ENCODE measurements at places on chromosomes 1 and 21.
A peak's percentile ranks its signal among the peaks of the same experiment; 100 is the strongest.

DNA sequence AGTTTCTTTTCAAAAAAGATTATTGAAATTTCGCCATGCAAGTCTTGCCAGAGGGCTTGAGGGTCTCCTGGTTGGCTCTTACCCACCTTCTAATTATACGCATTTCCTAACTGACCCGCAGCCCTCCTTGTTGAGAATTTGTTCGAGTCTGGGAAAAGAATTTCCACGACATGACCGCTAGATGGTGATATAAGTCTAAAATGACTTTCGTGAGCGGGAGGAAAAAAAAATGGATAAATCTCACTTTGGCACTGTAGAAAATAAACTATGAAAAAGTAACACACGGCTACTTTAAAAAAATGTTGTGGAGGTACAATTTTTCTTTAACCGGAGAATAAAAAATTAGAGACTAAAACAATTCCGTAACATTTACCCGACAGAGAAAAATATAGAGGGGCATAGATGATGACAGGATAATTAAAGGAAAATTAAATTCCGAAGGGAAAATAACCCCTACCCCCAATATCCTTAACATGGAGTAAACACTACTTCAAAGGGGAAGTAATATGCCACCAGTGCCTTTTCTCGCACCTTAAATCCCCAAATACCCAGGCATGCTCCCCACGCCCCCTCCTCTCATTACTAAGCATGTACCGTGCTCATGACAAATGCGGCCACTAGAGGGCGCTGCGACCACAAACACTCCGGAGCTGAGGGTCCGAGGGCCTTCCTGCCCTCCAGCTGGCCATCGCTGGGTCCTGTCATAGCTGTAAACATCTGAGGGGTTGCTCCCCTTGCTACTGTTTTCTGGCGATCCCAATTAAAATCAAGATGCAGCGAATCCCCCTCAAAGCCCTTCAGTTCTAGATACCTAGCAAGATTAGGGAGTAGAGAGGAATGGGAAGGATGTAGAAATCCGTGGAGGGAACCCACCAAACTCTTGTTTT, 266.9 kb downstream of the ASTN1 start:
- DNase-seq = peak; percentile 21

GRCh38 chr1:172837816-172838679, 179.1 kb downstream of the FASLG start:
- DNase-seq = no peak

GRCh38 chr1:26570287-26570686, 40.7 kb downstream of the RPS6KA1 start:
- DNase-seq = no peak

- no peak for DNase-seq
Observed at GRCh38 chr1:159827549-159827948, 876 bp downstream of the SLAMF8 start.

GRCh38 chr1:34009340-34009985, 145.6 kb downstream of the HMGB4 start:
- no peak for DNase-seq

DNA sequence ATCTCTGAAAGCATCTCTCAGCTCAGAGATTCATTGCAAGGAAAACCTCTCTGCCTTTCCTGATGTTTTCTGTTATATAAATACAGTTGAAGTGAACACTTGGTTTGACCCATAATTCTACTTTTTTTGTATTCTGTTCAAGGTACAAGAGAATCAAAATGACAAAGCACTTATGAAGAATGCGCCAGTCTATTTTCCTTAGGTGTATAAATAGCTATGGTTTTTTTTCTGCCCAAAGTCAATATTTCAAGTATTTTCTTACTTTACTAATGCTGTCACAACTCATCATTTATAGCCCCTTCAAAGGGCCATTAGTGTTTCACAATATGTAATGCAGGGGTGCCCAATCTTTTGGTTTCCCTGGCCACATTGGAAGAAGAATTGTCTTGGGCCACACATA, 142.5 kb upstream of the C1orf105 start:
- no peak for DNase-seq

GRCh38 chr1:30319765-30320580, 403.4 kb downstream of the MATN1 start:
- DNase-seq = peak; percentile 27

DNA sequence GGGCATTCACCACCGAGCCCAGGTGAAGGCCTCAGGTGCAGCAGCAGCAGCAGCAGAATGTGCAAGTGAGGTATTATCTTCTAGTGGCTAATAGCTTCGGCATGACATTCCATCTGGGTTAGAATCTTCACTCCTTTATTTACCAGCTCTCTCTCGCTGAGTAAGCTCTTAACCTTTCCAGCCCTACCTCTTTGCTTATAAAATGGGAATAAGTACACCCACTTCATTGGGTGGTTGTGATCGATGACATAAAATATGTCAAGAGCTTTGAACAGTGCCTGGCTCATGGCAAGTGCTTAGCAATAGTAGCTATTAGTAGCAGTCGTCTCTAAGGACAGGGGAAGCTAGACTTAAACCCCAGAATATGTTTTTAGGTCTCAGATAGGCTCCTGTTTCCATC, 149.5 kb downstream of the NOS1AP start:
- no peak for DNase-seq

GRCh38 chr1:96999191-96999590, 277.6 kb downstream of the PTBP2 start:
- DNase-seq = no peak

DNA sequence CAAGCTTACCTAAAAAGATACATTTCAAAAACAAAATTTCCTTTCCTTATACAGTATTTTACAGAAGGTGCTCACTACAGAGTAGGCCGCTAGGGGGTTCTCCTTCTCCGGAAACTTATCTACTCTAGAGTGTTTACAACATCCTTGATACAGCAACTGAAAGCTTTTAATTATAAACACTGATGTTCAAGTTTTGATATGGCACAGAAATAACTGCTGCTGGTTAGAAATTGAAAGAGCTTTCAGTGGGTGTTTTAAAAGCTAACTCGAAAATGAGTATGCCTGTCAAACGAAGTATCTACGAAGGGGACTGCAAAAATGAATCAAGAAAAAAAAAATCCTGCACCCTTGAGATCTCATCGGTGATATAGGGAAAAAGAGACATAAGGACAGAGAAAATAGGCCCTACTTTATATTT, 1.0 kb downstream of the YOD1 start:
- peak; percentile 65 for DNase-seq

DNA sequence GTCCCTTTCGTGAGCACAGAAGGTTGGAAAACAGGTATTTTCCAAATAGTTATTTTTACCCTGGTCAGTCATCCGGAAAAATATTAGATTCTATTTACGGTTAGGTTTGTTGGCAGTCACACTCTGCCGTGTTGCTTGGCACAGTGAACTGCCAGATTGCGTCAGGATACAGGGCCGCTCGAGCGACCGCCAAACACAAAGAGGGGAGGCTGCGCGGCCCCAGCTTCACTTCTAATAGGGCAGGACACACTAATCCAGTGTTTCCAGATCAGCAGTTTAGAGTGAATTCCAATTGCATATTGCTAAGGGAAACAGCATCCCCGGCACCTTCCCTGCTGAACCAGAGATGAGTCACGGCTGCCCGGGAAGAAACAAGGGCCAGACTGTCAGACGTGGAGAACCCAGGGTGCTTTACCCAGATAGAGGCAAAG, 22.9 kb downstream of the UMODL1 start:
- no peak for DNase-seq

- DNase-seq = no peak
Observed at GRCh38 chr1:35432231-35432630, 125.0 kb downstream of the KIAA0319L start.

DNA sequence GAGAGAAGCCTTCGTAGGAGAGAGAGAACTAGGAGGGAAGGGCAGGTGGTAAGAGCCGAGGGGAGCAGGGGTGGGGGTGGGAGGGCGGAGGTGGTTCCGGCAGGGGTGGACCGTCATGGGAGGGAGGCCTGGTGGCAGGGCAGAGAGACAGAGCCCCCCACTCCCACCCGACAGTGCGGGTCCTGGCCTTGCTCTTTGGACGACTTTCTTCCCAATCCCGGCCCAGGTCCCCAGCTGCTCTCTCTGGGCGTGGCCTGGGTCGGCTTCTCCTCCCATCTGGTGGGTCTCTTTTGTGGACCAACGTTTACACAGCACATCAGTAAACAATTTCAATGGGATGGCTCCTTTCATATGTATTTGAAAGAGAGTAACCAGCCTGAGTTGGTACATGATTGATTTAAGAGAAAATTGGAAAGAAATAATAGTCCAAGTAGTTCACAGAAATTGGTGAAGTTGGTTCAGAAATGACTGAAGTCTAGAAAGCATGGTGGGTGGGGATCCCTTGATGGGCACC, 56.9 kb downstream of the LDLRAD2 start:
- no peak for DNase-seq

GRCh38 chr1:68276448-68276847, 44.1 kb upstream of the WLS start:
- no peak for DNase-seq

DNA sequence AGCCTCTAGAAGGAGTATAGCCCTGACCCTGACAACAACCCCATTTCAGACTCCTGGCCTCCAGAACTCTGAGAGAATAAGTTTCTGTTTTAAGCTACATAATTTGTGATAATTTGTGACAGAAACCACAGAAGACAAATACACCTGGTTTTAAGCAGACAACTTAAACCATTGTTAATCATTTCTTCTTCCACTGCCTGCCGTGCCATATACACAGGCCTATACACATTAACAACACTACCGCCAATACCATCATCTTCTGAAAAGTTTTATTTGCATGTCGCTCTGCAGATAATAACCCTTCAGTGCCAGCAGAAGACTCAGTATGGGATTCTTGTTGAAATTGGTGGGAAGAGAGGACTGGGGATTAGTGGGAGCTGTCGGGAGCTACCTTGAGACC, 39.9 kb upstream of the KRTAP19-8 start:
- DNase-seq = no peak

DNA sequence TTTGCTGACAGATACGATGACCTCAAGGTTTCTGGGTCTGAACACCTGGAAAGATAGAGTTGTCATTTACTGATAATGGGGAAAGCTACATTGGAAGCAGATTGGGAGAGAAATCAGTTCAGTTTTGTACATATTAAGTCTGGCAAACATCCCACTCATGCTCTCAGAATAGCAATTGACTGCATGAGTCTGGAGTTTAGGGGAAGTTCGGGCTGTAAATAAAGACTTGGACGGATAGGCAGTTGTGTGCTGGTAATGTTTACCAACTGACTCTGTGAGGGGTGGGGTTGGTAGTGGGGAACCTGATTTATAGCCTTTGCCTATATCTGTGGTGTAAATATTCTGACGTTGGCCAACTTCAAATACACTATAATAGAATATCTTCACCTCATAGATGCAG, 4.0 kb downstream of the H6PD start:
- DNase-seq = no peak

DNA sequence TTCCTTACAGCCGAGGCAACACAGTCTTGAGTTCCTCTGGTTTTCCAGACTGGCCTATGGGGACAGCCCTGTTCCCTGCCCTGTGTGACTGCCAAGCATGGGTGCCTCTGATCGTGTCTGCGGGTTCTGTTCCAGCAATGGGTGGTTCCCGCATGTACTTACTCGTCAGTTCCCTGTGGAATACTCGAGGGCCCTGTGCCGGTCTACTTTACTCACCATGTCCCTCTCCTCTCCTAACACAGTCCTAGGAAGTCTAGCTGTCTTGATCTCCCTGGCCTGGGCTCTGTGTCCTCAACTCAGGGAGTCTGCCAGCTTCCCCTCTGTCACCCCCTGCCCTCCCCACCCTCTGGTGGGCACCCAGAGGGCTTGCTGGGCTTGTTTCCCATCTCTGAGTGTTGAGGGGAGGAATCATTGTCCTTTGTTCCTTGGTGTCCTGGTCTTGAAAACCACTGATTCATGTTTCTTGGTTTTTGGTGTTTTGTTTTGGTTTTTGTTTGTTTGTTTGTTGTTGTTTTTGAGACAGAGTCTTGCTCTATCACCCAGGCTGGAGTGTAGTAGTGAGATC, 36.0 kb downstream of the TRAPPC10 start:
- no peak for DNase-seq

- DNase-seq = no peak
Observed at GRCh38 chr1:101667761-101668160, 329.0 kb downstream of the OLFM3 start.

DNA sequence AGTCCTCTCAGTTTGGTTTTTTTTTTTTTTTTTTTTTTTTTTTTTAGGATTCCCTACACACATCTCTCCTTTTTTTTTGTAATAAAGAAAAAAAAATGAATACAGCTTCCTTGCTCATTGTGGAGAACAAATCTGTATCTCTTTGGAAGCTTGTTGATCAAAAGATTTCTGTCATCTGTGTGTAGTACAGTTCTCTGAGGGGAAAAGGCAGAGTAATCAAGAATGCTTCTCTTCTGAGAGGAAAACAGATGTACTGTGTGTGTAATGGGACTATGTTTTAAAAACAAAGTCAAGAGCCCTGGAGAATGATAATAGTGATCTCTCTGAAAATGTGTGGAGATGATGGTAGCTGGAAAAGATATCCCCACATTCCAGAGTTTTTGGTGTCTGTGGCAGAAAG, 16.5 kb upstream of the ROR1 start:
- no peak for DNase-seq

DNA sequence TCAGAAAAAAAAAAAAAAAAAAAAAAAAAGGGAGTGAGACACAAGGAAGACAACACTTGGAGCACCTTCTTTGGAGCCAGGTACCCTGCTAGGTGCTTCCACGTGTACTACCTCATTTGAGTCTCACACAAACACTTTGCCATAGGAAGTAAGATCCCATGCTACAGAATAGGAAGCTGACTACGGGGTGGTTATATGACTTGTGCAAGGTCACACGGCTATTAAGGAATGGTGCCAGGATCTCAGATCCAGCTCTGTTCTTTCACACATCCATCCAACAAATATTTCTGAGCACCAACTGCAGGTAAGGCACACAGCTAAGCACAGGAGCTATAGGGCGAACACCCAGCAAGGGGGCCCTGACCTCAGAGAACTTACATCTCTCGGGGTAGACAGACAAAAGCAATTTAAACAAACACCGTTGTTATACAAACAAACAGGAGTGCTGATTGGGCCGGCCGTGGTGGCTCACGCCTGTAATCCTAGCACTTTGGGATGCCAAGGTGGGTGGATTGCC, 22.4 kb downstream of the PTAFR start:
- no peak for DNase-seq

DNA sequence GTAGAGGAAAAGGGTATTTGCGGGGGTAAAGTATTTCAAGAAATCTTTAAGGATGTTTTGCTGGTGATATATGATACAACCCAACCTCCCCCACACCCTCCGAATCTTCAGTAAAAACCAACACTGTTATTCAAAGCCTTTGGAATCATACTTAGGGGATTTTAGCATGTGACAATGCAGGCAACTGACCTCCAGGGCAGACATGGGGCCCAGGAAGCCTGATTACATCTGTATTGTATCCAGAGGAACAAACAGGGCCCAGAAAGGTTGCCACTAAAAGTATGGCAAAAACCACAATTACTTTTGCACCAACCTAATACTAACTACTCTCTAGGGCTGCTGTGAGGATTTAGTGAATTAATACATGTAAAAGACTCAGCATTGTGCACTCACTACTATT, 43.9 kb upstream of the CNN3 start:
- no peak for DNase-seq

GRCh38 chr1:66302815-66303214, 231.1 kb upstream of the SGIP1 start:
- DNase-seq = no peak

- no peak for DNase-seq
Observed at GRCh38 chr1:196209983-196210382, 398.3 kb downstream of the KCNT2 start.

- no peak for DNase-seq
Observed at GRCh38 chr1:76867342-76868130, at the start of gene ST6GALNAC5. TSS of gene ST6GALNAC5 (plus strand) at chr1:76867480.

Data from upper lobe of left lung (tissue), 6 donors.